ENCODE measurements at places on chromosomes 7 and 10.

- no peak for DNase-seq
These were observed 21.0 kb downstream of the OR2F1 start for GRCh38 chr7:143975617-143976016.

GRCh38 chr7:133912916-133913697 is 214.0 kb upstream of the LRGUK start:
- no peak for DNase-seq

GRCh38 chr10:111338805-111339204 is 262.0 kb downstream of the ADRA2A start:
- DNase-seq: no peak

GRCh38 chr10:118701529-118702323 is 53.0 kb downstream of the CACUL1 start:
- DNase-seq: no peak

DNA sequence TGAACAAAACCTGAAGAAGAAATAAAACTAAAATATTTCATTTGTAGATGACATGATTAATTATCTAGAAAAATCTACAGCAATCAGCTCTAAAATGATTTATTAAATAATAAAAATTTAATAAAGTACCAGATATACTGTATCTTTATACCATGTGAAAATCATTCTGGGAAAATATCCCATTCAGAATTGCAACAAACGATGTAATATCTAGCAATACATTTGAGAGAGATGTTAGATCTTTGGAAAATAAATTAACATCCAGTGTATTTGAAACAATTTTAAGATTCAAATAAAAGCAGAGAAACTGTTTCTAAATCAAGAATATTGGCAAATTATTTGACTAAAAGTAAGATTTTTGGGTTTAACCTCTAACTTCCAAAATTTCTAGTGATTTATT is 62.2 kb downstream of the ZEB1 start:
- DNase-seq: no peak

DNA sequence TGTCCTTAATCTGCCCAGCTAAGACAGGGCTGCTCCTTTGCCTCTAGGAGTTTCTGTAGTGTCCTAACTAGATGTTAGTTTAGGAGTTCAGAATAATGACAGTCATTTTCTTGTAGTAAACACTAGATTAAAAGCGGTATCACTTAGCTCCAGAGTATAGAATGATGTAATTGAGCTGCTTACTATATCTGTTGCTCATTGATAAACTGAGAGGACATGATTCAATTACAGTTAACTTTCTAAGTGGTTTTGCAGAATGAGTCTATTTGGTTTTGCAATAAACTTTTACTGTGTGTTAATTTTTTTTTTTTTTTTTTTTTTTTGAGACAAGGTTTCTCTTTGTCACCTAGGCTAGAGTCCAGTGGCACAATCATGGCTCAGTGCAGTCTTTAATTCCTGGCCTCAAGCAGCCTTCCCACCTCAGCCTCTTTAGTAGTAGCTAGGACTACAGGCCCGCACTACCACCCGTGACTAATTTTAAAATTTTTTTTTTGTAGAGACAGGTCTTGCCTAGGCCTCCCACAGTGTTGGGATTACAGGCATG is 1.8 kb downstream of the STMP1 start:
- peak; percentile 28 for DNase-seq

GRCh38 chr10:74174521-74174920 is 23.5 kb downstream of the ADK start:
- no peak for DNase-seq

DNA sequence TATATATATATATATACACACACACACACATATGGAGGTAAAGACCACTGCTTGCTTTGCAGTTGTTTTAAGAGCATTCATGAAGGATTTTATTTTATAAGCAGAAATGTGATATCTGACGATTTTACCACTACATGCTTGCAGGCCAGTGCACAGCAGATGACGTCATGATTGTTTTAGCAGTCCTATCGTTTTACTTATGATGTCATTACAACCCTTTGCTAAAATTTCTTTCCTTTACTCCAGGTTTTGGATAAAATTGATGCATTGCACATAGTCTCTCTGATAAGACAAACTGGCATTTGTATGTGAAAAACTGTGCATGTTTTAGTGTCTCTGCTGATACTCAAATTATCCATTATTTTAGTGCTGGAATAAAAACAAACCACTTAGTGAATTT is 9.2 kb downstream of the EGFR start:
- no peak for DNase-seq

- no peak for DNase-seq
These were observed 659.5 kb upstream of the NRP1 start for GRCh38 chr10:33993917-33994316.

DNA sequence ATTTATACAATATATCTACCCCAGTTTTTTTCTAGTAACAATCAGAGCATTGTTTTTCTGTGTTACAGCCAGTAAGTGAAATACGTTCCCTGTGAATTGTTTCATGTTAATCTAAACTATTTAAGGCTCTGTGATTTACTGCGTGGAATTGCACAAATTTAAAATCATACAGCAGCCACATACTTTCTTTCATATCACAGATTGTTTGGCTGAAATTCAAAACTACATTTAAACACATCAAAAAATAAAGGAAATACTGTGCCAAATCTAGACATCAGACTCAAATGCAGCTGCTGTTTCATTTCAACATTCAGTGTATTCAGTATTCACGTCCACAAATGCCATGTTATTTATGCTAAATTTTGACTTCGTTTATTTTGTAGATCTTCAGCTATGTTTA is 242.6 kb upstream of the HGF start:
- DNase-seq: no peak

GRCh38 chr7:22772885-22773284 is 45.9 kb downstream of the IL6 start:
- no peak for DNase-seq

DNA sequence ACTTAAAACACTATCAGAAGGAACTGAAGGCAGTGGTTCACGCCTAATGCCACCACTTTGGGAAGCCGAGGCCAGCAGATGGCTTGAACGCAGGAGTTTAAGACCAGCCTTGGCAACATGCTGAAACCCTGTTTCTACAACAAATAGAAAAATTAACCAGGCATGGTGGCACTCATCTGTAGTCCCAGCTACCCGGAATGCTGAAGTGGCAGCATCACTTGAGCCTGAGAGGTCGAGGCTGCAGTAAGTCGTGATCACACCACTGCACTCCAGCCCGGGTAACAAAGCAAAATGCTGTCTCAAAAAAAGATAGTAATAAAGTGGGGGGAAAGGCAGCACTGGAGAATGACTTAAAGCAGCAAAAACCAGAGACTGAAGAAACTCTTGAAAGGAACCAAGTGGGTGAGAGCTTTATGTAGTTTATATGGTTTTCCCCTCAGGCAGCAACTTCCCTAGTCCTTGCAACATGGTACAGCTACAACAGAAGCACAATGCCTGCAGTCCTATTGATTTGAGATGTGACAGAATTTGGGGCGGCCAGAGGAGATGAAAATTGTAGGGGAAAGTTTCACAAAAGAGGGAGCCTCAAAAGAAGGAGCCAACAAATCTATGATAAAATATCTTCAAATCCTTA is 38.1 kb downstream of the GDI2 start:
- DNase-seq: peak; percentile 38

DNA sequence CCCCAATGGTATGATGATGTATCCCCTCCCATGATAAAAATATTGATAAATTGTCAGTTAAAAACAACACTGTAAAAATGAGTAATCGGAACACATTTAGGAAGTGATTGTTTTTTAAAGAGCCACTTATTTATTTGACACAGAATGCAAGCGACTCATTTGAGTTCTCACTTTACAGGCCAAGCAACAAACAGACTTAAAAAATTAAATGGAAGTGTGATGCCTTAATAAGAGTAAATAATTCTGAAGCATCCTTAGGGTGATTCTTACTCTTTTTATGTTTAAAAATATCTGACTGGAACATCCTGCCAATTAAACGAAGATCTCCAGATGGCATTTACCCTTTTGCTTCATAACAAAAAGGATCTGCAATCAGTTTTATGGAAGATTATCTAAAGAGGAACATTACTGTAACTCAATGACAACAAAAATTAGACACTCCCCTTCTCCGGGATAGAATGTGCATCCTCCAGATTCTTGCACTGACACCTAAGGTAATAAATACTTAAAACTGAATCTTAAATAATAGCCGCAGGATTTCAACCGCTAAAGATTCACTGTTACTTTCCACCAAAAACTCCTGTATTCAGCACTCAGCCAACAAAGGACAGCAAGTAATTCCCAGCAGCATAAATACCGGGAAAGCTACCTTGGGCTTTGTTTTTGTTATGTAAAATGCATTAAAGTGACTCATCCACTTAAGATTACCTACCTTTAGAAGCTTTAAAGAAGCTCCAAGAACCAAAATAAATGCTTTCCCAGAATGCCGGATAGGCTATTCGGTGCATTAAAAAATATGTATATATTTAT is 1.7 kb downstream of the CACNA2D1 start:
- DNase-seq: no peak

DNA sequence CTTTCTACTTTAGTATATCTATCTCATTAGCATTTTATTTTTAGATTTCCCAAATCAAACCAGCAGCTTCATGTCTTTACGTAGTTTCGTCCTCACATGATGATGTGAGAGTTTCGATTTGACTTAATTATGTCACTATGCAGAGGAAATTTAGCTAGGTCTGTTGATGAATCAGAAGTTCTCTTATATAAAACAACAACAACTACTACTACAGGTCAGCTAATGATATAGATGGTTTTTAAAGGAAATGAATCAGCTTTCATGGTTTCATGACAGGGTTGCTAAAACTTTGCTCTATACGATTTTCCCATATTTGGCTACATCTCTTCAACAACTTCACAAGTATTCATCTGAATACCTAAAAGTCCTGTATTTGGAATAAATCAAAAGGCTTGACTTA is 28.6 kb downstream of the JAZF1 start:
- peak; percentile 62 for DNase-seq

DNA sequence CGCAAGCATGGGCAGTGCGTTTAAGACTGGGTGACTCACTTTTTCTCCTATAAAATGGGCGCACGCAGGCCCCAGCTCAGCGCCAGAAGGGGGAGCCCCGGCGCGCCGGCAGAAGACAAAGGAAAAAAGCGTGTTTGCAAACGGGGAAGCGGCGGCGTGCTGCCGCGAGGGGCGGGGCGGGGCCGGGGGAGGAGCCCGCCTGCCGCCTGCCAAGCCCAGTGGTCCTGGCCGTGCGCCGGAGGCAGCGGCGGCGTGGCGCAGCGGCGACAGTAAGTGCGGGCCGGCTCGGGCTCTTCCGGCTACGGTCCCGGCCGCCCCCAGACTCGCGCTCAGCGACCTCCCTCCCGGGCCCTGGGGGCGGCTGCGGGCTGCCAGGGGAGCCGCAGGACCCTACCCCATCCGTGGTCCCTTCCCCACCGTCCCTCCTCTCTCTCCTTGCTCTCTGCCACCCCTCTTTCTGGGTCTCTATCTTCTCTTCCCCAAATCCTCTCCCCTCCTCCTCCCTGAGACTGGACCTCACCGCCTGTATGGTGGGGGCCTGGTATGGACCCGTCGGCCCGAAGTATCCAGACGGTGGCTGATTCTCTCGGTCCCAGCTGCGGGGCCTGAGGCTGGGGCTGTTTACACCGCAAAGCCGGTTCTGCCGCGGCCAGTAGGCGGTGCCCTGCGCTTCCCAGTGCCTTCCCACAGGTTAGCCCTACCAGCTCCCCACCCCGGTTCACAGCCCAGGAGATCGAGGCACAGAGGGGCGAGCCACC is at the start of gene SLC29A3:
Gene SLC29A3, plus strand, starts transcription at position 218 of the 758 bp plus-strand sequence. Its CDS starts 51 bp downstream, at position 269.
- peak; percentile 87 for DNase-seq

GRCh38 chr7:1423264-1423811 is 35.9 kb downstream of the MICALL2 start:
- DNase-seq: no peak

DNA sequence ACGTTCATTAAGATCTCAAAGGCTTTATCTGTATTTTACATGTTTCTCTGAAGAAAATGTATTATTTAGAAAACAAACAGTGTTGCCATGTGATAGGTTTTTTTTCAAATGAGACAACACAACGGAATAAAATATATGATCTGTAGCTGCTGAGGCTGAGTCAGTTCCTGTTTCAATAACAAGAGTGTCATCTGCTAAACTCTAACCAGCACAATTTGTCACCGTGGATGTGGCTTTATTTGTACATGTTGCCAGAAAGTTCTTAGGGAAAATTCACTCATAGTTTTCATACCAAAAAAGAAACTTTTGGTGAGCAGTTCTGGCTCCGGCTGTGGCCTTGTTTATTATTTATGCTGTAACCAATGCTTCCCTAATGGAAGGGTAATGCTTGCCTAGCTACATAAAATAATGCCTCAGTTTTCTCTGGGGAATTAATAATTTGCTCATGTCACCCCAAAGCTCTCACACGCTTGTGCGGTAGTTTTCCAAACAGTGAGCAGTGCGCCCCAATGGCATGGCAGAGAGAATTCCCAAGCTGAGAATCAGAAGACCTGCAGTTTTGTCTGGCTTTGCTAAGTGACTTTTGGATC is 20.3 kb upstream of the KLF6 start:
- peak; percentile 98 for DNase-seq

DNA sequence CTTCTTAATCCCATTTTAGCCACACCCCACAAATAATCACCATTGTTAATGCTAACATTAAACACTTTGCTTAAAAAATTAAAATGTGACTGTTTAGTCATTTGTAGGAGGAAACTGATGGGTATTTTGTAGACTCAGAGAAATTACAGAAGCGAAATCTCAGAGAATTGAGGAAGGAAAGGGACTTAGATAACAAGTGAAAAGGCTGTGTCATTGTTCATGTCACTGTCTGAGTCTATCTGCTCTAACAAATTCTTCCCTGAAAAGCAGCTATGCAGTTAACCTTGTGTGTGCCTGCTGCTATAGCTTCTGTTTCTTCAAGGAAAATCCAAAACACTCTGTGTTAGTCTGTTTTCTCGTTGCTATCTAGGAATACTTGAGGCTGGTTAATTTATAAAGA is 40.9 kb upstream of the PLXDC2 start:
- peak; percentile 88 for DNase-seq

DNA sequence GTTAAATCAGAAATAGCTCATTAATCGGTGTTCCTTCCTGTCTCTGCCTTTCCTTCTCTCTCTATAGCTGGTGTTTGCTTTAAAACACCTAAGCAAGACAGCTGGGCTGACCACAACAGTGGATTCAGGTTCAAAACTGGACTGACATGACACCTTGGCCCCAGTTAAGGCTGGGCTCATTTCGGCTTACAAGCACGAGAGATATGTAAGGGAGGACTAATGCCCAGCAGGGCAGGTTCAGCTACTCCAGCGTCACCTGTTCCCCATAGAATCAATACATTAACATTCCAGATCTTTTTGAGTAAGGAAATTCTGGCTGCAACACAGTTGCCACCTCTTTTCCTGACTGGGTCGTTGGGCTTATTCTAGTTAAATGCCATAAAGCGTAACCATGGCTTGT is 323.0 kb upstream of the AOAH start:
- DNase-seq: no peak

Data from inflammatory macrophage treated with lipopolysaccharide for 1 hour (primary cell).